ENCODE measurements at places on chromosomes 11 and 22. TPM values are rescaled to one million over a fixed set of nuclear protein-coding genes. Genes with fewer than 3 reads are reported as not detected.

Gene SEPTIN3
- total RNA-seq: 0.93 TPM

Gene TUB
- total RNA-seq: 15.6 TPM

Gene RFPL1
- total RNA-seq: not detected

Gene SAA2
- total RNA-seq: not detected

Gene DDX6
- 117 TPM for total RNA-seq

Gene TTC28
- total RNA-seq: 53.3 TPM

Gene MS4A7
- 34.2 TPM for total RNA-seq

Gene DDI1
- 0.12 TPM for total RNA-seq

Gene NEFH
- total RNA-seq: 0.93 TPM

Gene THY1
- 22.3 TPM for total RNA-seq

Gene ST14
- total RNA-seq: 16.5 TPM

Gene CNIH2
- total RNA-seq: 1.1 TPM

Gene OR8A1
- total RNA-seq: not detected

Gene FAM76B
- 21.0 TPM for total RNA-seq

Gene SAA1
- total RNA-seq: 32.3 TPM

Gene SLC22A6
- total RNA-seq: not detected

Gene CBX7
- total RNA-seq: 102 TPM

Gene GALR3
- total RNA-seq: not detected

Gene PYGM
- 48.6 TPM for total RNA-seq

Gene IGSF22
- total RNA-seq: not detected

Gene PHOX2A
- 3.2 TPM for total RNA-seq

Gene GDPD4
- not detected for total RNA-seq

Gene LIMK2
- total RNA-seq: 16.7 TPM

Gene CREB3L1
- total RNA-seq: 0.81 TPM

Gene CTR9
- 21.8 TPM for total RNA-seq

Gene OR52E6
- total RNA-seq: not detected

Gene APOA4
- not detected for total RNA-seq

Gene RASL10A
- 0.40 TPM for total RNA-seq

Gene PTPRCAP
- 3.5 TPM for total RNA-seq

Gene TYMP
- total RNA-seq: 29.3 TPM

Gene SCGB1A1
- total RNA-seq: not detected

Gene PHETA2
- 21.3 TPM for total RNA-seq

Gene UPB1
- not detected for total RNA-seq

Gene CCDC89
- total RNA-seq: 1.7 TPM

Gene MGAT3
- 2.8 TPM for total RNA-seq

Gene TUBGCP6
- 41.2 TPM for total RNA-seq

Gene GALNT18
- 49.2 TPM for total RNA-seq

Gene SOX10
- 16.0 TPM for total RNA-seq

Gene BBOX1
- total RNA-seq: 0.67 TPM

Gene SPTY2D1
- total RNA-seq: 16.3 TPM

Gene OR5T3
- total RNA-seq: not detected

Gene C11orf86
- not detected for total RNA-seq

Gene LGALS1
- 1,038 TPM for total RNA-seq

Gene CHID1
- total RNA-seq: 41.8 TPM

Gene OR5P2
- not detected for total RNA-seq

Gene CST6
- not detected for total RNA-seq

Gene SHANK2
- 14.5 TPM for total RNA-seq

Gene APOA1
- total RNA-seq: not detected

Gene SLCO2B1
- total RNA-seq: 25.7 TPM

Gene FAR1
- 37.7 TPM for total RNA-seq

Gene IL18
- 16.9 TPM for total RNA-seq

Gene BDNF
- 0.37 TPM for total RNA-seq

Gene ANGPTL5
- total RNA-seq: 0.12 TPM

Gene CHRNA10
- 0.67 TPM for total RNA-seq

Gene KIAA1671
- 20.9 TPM for total RNA-seq

All from gastroesophageal sphincter (tissue), 4 donors.